ENCODE measurements at places on chromosomes 1 and 21.

GRCh38 chr1:108893141-108893530 is 16.4 kb downstream of the GPSM2 start:
- no peak for DNase-seq

DNA sequence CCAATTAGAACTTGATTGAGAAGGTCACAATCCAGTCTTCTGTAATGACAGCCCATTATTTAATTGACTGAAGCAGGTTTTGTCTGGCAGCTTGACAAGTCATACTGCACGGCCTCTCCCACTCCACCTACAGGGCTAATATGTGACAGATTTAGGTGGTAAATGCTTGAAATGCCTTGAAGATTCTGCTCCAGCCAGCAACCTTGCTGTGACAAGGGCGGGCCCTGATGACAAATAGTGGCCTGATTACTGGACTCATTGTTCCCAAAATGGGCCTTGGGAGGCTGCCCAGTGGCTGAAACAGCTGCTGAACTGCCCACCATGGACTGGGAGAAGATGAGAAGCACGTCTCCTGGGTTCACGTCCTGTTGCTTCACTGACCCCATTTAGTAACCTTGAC is 30.0 kb upstream of the CRNN start:
- no peak for DNase-seq

GRCh38 chr1:245209658-245210435 is 55.1 kb downstream of the KIF26B start:
- no peak for DNase-seq

DNA sequence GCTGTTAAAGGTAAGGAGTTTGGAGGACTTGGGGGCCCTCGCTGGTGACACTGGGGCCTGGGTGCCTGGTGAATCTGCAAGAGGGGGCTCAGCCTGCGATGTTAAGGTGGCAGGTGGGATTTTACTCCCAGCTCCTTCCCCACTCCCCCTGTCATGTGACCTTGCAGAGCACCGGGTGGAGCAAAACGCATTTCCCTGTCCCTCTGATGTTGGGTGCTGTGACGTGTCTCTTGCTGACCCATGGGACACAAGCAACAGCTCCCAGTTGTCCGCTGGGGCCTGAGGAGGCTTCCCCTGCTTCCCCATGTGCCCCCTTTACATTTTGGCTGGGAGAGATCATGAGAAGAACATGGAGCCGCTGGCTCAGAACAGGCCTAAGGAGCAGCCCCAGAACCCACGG is 319.0 kb downstream of the MATN1 start:
- DNase-seq = no peak

DNA sequence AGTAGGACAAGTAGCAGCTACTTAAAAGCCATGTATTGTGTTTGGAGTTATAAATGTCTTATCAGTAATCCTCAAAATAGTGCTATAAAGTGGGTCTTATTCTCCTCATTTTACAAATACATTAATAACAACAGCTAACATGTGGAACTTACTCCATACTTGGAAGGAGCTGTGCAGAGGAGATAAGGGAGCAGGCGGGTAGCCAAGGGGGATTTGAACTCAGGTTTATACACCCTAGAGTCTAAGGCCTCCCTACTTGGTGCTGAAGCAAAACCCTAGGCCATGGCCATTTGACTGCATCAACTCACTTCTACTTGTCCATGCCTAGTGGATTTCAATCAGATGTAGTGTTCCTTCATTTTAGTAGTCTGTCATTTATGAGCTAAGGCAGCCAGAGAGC is 72.1 kb downstream of the LMO4 start:
- no peak for DNase-seq

DNA sequence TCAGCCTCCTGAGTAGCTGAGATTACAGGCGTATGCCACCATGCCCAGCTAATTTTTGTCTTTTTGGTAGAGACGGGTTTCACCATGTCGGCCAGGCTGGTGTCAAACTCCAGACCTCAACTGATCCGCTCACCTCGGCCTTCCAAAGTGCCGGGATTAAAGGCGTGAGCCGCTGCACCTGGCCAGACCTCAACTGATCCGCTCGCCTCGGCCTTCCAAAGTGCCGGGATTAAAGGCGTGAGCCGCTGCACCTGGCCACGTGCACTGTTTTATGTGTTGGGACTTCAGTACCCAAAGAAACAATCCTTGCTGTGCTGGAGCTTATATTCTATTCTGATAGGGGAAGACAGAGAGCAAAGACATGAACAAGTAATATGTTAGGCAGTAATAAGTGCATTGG is 10.1 kb downstream of the TRAF5 start:
- DNase-seq = no peak

DNA sequence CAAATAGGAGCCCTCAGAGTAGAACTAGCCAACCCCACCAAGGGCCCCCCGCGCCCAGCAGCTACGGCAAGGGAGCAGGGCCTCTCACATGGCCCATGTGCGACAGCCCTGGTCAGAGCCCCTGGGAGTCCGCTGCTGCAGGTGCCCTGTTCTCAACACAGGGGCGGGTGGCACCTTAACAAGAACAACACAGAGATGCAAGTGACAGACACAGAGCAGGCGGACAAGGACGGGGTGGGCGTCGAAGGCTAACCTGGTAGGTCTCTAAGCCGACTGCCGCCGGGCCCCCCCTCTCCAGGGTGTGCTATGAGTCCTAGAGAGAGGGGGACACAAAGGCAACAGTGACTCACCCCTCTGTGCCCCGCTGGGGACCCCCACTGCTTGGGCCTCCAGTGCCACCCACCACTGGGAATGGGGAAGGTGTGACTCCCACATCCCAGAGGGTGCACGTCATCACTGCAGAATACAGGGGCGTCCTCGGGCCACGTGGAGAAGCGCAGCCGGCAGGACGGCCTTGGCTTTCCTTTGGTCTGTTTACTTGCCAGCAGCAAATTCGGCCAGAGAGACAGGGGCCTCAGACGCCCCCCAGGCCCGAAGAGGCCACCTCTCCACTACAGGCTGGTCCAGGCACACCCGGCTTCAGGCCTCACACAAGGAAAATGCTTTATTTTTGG is 44.8 kb downstream of the PRDM15 start:
- DNase-seq = no peak

- DNase-seq = no peak
Measured at GRCh38 chr21:17976139-17976538, 157.0 kb upstream of the C21orf91 start.

DNA sequence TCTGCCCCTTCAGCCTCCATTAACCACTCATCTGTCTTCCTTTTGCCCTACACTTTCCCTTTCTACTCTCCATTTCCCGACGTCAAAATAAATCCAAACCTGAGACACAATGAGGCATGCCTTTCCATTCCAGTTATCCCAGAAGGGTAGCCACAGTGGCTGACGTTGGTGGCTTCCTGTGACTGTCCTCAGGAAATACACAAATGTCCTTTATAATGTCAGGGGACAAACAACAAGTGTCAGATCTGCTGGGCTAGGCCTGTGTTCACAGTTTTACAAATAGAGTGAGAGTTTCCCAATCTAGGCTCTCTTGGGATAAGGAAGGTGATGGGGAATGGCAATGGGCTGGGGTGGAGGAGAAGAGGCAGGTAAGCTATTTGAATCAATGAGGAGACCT is 135.3 kb downstream of the BRINP2 start:
- no peak for DNase-seq

- DNase-seq = no peak
Measured at GRCh38 chr1:9397997-9398526, 105.4 kb downstream of the SPSB1 start.

GRCh38 chr1:47662068-47662467 is 224.2 kb downstream of the FOXD2 start:
- DNase-seq = no peak

GRCh38 chr1:1756661-1757421 is 21.4 kb downstream of the NADK start:
- DNase-seq = no peak

- DNase-seq = peak; percentile 20
Measured at GRCh38 chr1:20058531-20058930, 11.5 kb upstream of the PLA2G5 start.

- no peak for DNase-seq
Measured at GRCh38 chr1:22114083-22115012, 28.5 kb downstream of the WNT4 start.

DNA sequence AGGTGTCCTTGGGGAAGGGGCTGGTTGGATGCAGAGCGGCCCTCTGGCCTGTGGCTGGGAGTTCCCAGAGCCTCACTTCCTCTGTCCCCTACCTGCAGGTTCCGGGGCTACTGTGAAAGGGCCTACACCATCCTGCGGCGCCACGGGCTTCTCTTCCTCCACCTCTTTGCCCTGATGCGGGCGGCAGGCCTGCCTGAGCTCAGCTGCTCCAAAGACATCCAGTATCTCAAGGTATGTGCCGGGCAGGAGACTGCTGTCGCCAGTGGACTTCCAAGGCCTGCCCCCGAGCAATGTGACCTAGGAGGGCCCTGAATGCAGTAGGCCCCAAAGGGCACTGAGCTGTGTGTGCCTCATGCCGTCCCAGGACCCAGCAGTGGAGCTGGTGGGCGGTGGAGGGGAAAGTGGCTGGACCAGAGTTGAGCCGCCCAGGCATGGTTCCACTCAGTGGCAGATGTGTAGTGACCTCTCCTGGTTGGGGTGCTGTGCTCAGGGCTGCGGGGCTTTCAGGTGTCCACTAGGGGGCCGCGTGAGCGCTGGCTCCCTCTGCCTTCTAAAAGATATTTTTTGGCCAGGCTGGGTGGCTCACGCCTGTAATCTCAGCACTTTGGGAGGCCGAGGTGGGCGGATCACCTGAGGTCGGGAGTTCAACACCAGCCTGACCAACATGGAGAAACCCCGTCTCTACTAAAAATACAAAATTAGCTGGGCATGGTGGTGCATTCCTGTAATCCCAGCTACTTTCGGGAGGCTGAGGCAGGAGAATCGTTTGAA is 73.4 kb downstream of the PIK3CD start:
- DNase-seq = peak; percentile 75

GRCh38 chr1:62912028-62912638 is 128.2 kb downstream of the ATG4C start:
- no peak for DNase-seq

GRCh38 chr21:26843933-26844257 is 1.3 kb downstream of the ADAMTS1 start:
- no peak for DNase-seq

DNA sequence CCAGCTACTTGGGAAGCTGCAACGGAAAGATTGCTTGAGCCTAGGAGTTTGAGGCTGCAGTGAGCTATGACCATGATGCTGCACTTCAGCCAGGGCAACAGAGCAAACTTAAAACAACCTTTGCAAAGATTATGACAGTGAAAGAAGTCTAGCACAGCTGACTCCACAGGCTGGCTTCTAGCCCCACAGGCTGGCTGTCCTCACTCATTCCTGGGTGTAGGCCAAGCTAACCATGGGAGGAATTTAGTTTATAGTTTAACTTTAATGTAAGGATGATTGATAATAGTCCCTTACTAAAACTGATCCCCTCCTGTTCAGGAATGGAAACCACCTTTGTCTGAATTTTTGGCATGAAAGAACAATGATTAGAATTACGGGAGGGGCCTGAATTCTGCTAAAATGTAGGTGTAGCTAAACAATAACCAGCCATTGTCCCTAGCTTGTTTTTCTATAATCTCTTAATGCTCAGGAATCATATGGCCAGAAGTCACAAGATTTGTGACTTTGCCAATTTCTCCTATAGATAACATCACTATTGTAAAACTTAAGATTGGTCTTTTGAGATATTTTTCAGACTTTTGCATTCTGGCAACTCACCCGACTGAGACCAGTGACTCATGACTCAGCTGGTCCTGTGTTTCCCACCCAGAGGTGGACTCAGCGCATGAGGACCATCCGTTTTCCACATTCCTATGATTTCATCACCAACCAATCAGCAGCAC is 28.1 kb upstream of the SGIP1 start:
- no peak for DNase-seq

DNA sequence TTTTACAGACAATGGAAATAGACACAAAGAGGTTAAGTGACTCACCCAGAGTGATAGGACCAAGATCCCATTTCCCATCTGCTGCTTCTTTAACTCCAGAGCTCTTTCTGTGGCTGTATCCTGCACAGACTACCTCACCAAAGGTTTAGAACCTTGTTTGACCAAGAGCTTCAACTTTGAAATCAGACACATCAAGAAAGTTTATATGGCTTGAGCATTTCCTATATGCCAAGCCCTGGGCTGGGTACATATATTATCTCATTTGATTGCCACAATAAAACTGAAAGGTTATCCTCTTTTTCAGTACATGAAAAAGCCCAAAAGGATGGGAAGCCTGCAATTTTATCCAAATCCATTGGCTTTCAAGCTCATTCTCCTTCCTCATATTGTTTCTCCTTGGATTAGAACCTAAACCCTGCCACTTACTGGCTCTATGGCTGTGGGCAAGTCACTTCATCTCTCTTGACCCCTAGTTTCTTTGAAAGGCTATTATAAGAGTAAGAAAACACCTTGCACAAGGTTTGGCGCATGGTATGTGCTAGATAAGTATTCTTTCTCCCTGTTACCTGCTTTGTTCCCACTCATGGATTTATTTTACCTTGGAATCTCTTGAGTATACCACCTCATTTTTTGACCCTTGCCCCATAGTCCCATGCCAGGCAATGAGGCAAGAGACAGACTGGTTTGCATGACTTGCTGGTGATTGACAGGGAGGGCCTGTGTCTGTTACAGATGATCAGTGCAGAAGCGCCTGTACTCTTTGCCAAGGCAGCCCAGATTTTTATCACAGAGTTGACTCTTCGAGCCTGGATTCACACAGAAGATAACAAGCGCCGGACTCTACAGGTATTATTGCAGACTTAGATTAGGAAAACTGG is 34.5 kb upstream of the KCNQ4 start:
- DNase-seq = no peak

DNA sequence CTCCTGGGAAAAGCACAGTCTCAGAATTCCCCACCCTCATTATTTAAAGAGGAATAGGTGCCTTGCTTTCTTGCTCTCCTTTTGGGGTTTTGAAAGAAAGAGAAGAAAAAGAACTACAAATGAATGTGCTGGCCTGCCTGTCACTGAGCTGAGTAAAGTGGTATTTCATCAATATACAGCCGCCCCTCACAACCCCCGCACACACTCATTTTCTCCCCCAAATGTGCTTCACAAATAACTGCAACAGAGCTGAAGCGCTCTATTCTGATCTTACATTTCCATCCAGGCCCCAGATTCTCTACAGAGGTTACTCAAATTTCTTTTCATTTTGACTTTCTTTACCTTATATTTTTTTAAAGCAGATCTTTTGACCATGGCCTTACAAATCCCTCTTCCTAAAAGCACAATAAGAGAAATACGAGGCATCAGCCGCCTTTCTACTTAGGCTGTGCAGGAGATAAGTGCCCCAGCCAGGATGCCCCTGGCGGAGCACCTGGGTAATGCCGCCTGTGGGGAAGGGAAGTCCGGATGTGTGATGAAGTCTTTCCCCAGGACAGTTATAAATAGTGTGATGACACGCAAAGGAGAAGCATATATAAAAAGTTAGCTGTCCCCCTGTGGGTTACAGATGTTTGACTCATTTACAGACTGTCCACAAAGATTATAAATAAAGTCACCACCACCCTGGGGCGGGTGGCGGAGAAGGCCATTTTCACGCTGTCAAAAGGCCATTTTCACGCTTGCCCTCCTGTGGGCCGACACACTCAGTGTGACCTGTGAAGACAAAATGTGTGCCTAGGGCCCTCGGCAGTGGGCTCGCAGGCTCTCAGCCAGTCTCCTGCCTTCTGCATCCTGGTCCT is 6.5 kb downstream of the KCNN3 start:
- peak; percentile 31 for DNase-seq

Measured in activated CD8-positive, alpha-beta memory T cell treated with anti-CD3 and anti-CD28 coated beads, Interleukin-2, amount 50 U/mL, for 4 hours (primary cell).